ENCODE measurements at places on chromosomes 6 and 20.

DNA sequence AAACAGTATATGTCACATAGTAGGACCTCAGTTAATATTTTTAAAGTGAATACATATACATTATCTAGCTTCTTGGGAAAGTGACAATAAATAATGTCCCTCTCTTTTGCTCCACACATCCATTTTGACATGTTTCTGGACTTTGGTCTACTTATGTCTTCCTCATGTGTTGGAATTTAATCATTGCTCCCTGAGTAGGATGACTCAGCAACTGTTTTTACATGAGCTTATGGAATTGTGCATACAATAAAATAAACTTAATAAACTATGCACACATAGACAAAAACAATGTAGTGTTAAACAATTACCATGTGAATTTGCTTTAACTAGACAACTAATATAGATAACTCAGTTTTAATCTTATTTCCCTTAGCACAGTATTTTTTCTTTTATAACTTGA, 503.8 kb downstream of the TFAP2B start:
- DNase-seq, result no peak

- no peak for DNase-seq
These were observed 11.8 kb downstream of the TOX2 start for GRCh38 chr20:43926287-43927050.

DNA sequence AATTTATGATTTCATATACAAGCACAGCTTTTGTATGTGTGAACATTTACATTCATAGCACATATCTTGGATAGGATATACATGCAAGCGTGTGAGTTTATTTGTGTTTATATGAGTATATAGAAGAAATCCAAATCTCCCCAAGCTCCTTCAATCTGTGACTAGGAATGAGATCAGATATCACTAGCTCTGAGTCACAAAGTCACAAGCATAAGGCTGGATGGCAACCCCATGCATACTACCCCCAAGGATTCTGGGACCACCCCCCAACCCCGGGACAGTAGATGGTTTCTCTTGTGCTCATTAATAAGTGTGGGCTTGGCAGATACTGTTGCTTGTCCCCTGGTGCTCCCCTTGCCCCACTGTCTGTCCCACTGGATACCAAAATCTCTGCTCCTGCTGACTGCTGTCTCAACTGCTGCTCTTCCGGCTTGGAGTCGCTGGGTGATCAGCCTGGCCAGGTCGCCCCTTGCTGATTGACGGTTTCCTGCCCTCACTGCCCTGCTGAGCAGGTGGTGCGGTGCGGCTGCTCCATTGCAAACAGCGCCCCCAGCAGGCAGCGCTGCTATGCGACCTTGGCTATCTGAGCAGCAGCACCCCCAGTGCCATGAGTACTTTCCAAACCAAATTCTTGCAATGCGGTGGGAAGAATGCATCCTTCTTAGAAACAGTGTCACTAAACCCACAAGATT, 279.4 kb downstream of the CD83 start:
- DNase-seq, result no peak

DNA sequence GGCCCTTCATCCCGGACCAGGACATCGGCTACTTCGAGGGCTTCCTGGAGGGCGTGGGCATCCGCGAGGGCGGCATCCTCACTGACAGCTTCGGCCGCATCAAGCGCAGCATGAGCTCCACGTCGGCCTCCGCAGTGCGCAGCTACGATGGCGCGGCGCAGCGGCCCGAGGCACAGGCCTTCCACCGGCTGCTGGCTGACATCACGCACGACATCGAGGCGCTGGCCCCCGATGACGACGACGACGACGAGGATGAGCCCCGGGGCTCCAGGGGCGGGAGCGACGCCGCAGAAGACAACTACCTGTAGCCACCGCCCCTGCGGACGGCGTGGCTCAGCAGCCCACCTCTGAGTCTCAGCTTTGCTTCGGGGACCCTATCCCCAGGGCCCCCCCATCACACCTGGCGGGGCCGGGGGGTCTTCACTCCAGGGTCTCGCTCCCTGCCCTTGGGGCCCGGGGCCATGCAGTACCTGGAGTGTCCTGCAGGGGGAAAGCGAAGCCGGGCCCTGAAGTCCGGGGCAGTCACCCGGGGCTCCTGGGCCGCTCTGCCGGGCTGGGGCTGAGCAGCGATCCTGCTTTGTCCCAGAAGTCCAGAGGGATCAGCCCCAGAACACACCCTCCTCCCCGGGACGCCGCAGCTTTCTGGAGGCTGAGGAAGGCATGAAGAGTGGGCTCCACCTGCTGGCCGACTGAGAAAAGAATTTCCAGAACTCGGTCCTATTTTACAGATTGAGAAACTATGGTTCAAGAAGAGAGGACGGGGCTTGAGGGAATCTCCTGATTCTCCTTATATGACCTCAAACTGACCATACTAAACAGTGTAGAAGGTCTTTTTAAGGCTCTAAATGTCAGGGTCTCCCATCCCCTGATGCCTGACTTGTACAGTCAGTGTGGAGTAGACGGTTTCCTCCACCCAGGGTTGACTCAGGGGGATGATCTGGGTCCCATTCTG, 20.8 kb upstream of the HCK start:
- DNase-seq, result peak; percentile 79

GRCh38 chr20:10902576-10903282, 228.9 kb upstream of the JAG1 start:
- DNase-seq, result no peak

GRCh38 chr20:5586720-5587119, 163.5 kb upstream of the SHLD1 start:
- no peak for DNase-seq

GRCh38 chr6:25166955-25167748, 112.0 kb upstream of the CARMIL1 start:
- no peak for DNase-seq

- no peak for DNase-seq
These were observed 33.7 kb downstream of the PKIG start for GRCh38 chr20:44615876-44616603.

GRCh38 chr20:59314997-59315396, 14.6 kb downstream of the EDN3 start:
- peak; percentile 62 for DNase-seq

DNA sequence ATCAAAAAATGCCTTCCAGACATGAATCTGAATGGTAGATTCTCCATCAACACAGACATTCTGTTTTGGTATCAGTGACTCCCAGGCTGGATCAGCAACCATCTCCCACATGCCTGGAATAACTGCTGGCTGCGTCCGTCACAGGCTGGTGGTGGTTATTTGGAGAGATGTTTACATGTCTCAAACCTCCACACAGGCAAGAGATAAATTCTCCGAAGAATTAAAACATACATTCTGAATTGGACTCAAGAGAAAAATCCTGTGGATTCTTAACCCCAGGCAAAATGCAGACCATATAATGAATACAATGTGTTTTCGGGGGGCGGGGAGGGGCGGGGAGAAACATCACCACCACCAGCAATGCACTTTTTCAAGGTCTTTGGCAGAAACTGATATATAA, 108.2 kb downstream of the THBS2 start:
- DNase-seq, result no peak

DNA sequence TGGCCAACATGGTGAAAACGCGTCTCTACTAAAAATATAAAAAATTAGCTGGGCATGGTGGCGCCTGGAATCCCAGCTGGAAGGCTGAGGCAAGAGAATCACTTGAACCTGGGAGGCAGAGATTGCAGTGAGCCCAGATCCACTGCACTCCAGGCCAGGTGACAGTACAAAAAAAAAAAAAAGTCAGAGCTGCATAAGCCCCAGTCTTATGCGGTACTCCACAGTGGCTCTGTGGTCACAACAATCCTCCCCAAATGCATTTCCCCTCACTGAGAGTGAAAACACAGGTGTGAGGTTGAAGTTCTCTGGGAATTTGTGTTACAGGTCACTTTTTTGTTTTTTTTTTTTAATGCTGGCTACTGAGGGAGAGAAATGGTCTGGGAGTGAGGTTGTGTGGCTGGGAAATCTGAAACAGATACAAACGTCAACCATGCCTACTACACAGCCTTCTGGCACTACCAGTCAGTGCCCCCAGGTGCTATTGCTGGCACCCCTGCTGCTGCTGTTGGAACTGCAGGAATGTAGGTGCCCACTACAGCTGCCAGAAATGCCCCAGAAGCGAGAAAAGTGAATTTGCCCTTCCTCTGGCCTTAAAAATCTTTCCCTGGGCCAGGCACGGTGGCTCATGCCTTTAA, 5.7 kb downstream of the MRPS26 start:
- DNase-seq, result no peak
